ENCODE measurements at places on chromosomes 4 and X. TPM values are rescaled to one million over a fixed set of nuclear protein-coding genes. Genes with fewer than 3 reads are reported as not detected.

THAP9 gene
- 7.3 TPM for total RNA-seq

PF4V1 gene
- total RNA-seq: not detected

C1QTNF7 gene
- total RNA-seq: 0.29 TPM

TKTL1 gene
- 0.44 TPM for total RNA-seq

HGFAC gene
- 0.32 TPM for total RNA-seq

TRMT2B gene
- total RNA-seq: 10.5 TPM

TCP11X2 gene
- total RNA-seq: not detected

JCHAIN gene
- 2.2 TPM for total RNA-seq

GK gene
- total RNA-seq: 3.5 TPM

TMEM35A gene
- 0.17 TPM for total RNA-seq

Data from psoas muscle (tissue), 8 donors.